ENCODE measurements at places on chromosomes 13 and 19. TPM values are rescaled to one million over a fixed set of nuclear protein-coding genes. Genes with fewer than 3 reads are reported as not detected.

TMEM59L gene
- total RNA-seq: 0.93 TPM

CD33 gene
- total RNA-seq: 6.9 TPM

TNFSF9 gene
- total RNA-seq: 1.0 TPM

NLRP7 gene
- total RNA-seq: not detected

ACP5 gene
- 35.1 TPM for total RNA-seq

GPC5 gene
- 1.2 TPM for total RNA-seq

TLE2 gene
- 63.5 TPM for total RNA-seq

ZNF285 gene
- 1.5 TPM for total RNA-seq

OR4F17 gene
- total RNA-seq: not detected

FBN3 gene
- not detected for total RNA-seq

HSD17B14 gene
- 10.1 TPM for total RNA-seq

GFY gene
- not detected for total RNA-seq

KCNRG gene
- 0.66 TPM for total RNA-seq

CPB2 gene
- total RNA-seq: not detected

Data from mucosa of descending colon (tissue), 3 donors.